ENCODE measurements at places on chromosomes 5 and 9.
A peak's percentile ranks its signal among the peaks of the same experiment; 100 is the strongest.

DNA sequence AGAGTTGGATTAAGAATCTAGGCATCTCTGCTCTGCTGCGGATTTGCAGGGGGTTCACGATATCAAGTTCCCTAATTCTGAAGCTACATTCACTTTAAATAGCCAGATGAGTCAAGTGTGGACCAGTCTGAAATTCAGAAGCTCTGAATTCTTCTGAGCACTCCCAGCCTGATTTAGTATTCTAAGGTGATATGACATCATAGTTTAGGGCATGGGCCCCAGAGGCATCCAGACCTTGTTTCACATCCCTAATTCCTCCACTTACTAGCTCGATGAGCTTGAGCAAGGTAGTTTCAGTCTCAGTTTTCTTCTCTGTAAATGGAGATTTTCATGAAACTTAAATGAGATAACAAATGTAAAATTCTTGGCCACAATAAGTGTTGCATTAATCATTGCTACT lies 65.2 kb downstream of the TMEM167A start:
- DNase-seq, result no peak

GRCh38 chr9:22838266-22838665 lies 391.6 kb downstream of the DMRTA1 start:
- DNase-seq, result no peak

GRCh38 chr5:163024936-163025335 lies 412.5 kb upstream of the CCNG1 start:
- no peak for DNase-seq

- DNase-seq, result no peak
These were observed 106.1 kb upstream of the CPEB4 start for GRCh38 chr5:173781816-173782670.

DNA sequence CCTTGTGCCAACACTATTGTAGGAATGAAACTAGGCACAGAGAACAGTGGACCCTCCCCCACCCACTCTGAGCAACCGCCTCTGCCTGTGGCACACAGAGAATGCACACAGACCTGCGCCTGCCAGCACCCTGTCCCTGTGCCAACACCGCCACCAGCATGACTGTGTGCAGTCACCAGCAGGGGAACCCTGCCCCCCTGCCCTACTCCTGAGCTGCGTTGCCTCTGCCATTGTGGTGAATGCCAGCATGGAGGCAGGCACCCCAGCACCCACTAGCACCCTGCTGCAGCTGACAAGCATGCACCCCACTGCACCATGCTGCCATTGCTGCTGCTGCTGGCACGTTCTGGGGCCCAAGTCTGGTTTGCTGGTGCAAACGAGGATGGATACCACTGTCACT lies 94.4 kb upstream of the PRLR start:
- no peak for DNase-seq

- no peak for DNase-seq
These were observed 9.9 kb downstream of the HNRNPH1 start for GRCh38 chr5:179613460-179614071.

- no peak for DNase-seq
These were observed 182.7 kb upstream of the ACTBL2 start for GRCh38 chr5:57665146-57665936.

DNA sequence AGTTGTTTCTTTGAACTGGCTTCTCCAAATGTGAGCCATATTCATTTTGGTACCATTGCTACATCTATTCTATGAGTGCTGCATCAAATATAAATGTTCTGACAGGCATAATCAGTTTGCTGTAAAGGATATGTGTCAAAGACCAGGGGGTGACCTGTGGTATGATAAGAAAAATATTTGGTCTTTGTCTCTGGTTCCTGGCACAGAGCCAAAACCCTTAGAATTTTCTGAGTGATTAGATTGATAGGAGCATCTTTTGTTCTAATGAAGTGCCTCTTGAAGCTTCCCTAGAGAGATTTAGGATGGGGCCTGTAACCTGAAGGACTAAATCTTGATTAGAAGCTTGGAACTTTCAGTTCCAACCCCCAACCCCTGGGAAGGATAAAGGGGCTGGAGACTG lies 256.3 kb downstream of the NNT start:
- no peak for DNase-seq

GRCh38 chr9:19102181-19102630 lies 498 bp downstream of the HAUS6 start:
- peak; percentile 49 for DNase-seq

GRCh38 chr9:121194730-121195129 lies 6.9 kb downstream of the RAB14 start:
- DNase-seq, result no peak

DNA sequence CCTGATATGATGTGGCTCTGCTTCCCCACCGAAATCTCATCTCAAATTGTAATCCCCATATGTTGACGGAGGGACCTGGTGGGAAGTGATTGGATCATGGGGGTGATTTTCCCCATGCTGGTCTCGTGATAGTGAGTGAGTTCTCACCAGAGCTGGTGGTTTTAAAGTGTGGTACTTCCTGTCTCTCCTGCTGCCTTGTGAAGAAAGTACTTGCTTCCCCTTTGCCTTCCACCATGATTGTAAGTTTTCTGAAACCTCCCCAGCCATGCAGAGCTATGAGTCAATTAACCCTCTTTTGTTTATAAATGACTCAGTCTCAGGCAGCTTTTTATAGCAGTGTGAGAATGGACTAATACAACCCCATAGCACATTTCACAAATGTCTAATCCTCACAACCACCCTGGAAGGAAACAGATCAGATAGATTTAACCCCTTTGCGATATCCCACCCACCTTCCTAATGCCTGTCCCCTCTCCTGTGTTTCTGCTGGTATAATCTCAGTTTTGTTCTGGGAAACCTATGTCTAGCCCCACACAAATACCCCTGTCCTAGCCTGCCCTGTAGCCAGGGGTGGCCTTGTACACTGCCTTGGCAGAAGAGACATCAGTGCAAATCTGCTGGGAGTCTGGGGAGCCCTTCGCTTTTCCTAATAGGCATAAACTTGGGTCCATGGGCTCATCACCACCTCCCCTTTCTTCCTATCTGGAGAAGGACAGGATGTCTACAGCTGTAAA lies 157.0 kb upstream of the RAI14 start:
- no peak for DNase-seq

- no peak for DNase-seq
These were observed at the start of gene TRPM3 for GRCh38 chr9:71121275-71122021. TSS of gene TRPM3 (minus strand) at chr9:71121621. CDS start at chr9:71121354, 267 bp downstream.

- no peak for DNase-seq
These were observed 254.9 kb downstream of the FANCC start for GRCh38 chr9:95062596-95063065.

DNA sequence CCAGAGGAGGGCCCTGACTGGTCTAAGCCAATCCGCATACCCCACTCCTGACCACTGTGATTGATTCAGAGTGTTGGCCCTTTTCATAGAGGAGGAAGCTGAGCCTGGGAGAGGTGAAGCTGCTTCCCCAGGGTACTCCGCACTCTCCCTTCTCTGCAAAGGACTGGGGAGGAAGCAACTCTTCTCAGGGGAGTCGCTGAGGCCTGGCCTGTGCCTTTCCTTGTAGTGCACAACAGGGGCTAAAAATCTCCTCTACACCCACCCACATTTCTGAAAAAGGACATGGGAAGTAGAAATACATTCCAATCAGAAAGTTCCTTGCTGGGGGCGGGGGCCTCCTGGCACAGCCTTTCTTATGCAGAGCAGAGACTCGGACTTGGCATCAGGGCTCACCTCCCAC lies 22.2 kb downstream of the AK8 start:
- no peak for DNase-seq

DNA sequence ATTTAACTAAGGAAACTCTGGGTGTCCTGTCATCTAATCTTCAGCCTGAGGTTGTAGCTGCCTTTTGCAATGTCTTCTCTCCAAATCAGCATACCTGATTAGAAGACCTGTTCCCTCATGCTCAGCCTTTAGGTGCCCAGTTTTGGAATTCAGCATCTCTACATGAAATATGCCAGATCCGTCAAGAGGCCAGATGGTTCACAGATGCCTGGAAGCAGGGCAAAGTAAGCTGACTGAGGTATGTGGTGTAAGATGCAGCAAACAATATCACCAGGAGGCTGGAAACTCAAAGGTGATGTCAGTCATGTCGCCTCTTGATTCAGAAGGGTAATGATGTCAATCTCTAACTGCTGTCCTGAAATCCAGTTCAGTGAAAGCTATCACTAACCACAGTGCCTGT lies 324.4 kb downstream of the PRELID2 start:
- DNase-seq, result no peak

DNA sequence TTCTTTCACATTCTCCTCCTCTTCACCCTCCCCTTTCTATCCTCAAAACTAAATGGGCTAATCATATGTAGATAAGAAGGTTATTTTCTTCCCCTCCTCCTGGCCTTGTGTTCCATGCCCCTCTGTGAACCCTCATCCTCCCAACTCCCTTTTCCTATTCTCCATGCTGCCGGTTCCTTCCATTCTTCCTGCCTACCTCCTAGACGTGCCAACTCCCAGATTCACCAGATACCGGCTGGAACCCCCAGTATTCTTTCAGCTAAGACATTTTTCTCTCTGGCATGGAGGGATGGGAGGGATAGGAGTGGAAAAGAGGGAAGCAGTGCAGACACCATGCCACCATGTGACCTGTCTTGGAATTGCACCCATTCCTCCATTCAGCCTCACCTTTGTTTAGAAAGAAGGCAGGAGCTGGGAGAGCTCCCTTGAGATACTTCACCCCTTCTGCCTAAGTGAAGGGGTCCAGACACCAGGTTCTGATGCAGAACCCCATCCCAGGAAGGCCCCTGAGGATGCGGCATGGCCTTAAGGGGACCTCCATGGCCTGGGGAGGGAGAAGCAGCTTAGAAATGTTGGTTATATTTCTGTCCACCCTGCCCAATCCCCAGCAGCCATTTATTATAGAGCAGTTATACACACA lies 4.8 kb downstream of the DNAJB5 start:
- DNase-seq, result peak; percentile 68

DNA sequence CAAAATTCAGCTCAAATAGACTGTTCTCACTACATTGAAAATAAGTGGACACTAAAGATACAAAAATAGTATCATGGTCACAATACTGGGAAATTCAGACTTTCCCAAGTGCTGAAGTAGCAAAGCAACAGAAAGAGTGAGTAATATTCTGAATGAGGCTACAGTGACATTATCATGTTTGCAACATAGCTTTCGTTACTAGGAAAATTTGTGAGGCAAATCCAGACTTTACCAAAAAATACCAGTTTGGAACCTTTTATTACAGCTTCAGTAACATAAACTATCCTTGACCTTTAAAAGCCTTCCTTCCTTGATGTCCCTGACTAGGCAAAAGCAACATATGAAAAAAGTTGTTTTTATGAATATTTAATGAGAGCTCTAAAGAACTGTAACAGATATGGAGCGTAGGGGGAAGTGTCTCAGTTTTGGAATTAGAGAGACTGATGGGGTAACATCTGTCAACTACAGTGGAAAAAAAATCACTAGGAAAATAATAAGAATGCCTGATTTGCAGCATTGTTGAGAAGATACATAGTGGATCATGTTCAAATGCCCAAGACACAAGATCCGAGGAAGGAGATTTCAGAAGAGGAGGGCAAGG lies 312.9 kb downstream of the ADGRV1 start:
- no peak for DNase-seq

GRCh38 chr9:21782205-21782604 lies 20.2 kb upstream of the MTAP start:
- no peak for DNase-seq

DNA sequence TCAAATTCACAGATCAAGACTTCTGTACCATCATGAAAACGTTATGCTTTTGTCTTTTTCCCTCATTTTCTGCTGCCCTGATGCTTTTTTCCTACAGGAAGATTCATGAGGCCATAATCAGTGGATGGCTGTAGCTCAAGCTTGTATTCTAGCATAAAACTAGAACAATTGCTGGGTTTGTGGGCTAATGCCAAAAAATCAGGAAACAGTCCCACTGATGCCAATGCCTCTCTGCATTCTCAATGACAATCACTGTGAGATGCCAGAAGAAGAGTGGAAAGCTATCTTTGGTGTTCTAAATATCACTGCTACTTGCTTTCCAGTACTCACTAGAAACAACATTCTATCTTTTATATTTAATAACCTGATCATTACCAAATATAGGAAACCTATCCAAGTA lies 33.3 kb upstream of the FAM170A start:
- DNase-seq, result no peak

- peak; percentile 59 for DNase-seq
These were observed 644 bp downstream of the NIM1K start for GRCh38 chr5:43192558-43193180.

DNA sequence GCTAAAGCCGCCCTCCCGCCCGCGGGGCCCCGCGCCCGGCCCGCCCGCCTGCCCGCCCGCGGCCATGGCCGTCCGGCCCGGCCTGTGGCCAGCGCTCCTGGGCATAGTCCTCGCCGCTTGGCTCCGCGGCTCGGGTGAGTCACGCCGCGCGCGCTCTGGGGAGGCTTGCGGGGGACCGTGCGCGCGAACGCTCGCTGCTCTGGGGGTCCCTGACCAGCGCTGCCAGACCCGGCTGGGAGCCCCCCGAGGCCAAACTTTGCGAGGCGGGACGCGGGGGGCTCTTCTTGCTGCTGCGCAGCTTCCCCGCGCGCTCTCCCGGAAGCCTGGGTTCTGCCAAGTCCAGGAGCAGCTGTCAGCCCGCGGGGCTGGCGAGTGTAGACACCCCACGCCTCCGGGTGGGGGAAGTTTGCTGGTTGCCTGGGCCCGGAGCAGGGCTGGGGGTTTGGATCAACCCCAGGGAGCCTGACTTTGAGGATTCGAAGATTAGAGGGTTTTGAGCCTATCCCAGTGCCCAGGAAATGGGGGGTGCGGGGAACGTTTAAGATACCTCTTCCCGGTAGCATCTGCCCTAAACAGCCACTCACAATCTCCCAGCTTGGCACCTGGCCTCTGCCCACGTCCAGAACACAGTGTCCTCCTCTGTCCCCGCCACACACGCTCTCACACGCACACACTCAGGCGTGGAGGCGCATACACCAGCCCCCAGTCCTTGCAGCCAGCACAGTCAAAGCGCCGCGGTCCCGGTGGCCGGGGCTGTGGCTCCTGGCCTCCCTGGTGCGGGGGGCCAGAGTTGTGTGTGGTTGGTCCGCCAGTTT lies 535 bp downstream of the UNC5A start:
- DNase-seq, result no peak

GRCh38 chr5:133700251-133700650 lies 87.9 kb upstream of the FSTL4 start:
- no peak for DNase-seq

DNA sequence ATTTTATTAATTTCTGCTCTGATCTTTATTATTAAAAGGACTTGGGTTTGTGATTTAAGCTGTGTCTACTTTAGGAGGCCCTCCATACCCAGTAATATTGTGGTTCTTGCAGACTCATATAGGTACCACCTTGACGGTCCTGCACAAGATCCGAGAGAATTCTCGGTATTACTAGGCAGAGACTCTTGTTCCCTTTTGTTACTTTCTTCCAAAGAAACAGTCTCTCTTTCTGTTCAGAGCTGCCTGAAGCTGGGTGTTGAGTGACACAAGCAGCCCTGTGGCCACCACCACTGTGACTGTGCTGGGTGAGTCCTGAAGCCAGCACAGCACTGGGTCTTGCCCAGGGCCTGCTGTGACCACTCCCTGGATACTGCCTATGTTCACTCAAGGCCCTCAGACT lies 666.6 kb downstream of the SEMA5A start:
- no peak for DNase-seq

- DNase-seq, result no peak
These were observed 40.3 kb upstream of the SARDH start for GRCh38 chr9:133778336-133779013.

- DNase-seq, result no peak
These were observed 641 bp downstream of the ATP6V1G1 start for GRCh38 chr9:114588210-114588609.

GRCh38 chr5:112784726-112785125 lies 47.0 kb downstream of the APC start:
- no peak for DNase-seq
